ENCODE measurements at places on chromosomes 11 and 22.

DNA sequence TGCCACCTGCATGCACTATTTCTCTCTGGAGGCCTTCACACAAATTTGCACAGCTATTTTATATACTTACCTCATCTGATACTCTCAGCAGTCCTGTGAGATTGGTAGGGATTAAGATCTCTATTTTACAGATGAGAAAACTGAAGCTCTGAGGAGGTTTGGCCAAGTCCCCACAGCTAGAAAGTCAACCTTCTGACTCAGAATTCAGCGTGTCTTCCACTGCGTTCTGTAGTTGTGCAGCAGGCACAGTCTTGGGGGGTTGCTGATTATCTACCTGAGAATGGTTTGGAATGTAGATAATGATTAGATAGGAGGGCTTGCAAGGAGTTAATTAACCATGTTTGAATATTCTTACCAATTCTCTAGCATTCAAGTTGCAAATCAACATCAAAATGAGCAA is 2.5 kb upstream of the SORL1 start:
- DNase-seq, result no peak

DNA sequence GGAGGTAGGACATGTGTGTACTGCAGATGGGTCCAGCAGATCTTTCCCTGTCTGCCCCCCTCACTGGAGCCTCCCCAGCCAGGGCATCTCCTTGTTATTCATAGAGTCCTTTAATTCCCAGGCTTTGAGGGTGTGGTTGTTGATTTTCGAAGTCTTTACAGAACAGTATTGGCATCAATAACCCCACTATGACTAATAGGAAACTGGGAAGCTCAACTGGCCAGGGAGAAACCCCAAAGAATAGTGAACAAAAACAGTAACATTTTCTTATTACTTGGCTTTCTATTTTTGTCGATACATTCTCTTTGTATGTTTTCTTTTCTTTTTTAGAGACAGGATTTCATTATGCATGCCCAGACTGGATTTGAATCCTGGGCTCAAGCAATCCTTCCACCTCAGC is 57.9 kb downstream of the NF2 start:
- no peak for DNase-seq

GRCh38 chr11:34481307-34481706 is 32.3 kb downstream of the ELF5 start:
- no peak for DNase-seq

DNA sequence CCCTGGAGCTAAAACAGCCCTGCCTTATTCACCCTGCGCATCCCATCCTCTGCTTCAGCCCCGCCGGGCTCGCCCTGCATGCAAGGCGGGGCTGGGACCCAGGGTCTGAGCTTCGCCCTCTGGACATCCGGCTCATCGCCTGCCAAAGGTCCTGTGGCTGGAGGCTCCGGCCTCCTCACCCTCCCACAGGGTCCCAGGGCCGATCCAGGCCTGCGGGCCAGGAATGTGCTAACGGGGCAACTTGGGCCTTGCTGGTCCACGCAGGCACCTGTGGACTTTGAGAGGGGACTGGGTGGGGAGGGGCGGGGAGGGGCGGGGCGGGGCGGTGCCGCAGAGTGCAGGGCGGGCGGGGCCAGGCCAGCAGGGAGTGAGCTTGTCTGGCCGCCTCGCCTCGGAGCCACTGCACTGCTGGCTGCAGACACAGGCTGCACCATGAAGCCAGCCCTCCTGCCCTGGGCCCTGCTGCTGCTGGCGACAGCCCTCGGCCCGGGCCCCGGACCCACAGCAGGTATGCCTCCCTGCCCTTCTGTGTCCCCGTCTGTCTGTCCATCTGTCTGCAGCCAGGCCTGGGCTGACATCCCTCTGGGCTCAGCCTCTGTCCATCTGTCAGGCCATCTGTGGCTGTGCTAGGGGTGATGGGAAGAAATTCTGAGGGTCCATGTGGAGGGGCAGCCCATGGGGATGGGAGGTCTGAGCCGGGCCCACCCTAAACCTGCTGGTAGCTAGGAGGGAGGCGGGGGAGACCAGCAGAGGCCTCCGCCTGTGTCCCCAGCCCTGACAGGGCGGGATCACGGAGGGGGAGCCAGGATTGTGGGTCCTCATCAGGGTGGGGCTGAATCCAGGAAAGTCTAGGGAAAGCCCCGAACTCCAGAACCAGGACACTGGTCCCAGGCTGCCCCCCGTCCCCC is at the start of gene SUSD2:
TSS of gene SUSD2 (plus strand) at position 400 of the 908 bp plus-strand sequence. CDS start at position 433, 33 bp downstream.
- peak; percentile 48 for DNase-seq

DNA sequence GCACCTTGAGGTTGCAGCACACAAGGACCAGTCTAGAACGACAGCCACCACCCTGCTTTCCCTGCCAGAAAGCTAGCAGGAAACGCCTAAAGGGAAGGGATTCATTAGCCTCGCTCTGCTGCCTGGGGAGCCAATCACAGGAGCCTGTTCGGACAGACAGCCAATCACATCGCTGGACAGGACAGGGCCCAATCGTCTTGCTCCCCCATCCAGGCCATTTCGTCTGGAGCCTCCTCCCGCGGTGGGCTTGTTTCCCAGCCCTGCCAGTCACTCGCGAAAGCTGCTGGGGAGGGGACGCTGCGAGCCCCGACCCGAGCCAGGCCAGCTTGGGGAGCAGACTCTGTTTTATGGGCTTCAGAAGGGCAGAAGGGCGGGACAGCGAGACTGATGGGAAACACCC is 79.8 kb upstream of the NCAM1 start:
- peak; percentile 49 for DNase-seq

- DNase-seq, result no peak
Observed at GRCh38 chr11:1131033-1131911, 26.5 kb upstream of the MUC5AC start.

DNA sequence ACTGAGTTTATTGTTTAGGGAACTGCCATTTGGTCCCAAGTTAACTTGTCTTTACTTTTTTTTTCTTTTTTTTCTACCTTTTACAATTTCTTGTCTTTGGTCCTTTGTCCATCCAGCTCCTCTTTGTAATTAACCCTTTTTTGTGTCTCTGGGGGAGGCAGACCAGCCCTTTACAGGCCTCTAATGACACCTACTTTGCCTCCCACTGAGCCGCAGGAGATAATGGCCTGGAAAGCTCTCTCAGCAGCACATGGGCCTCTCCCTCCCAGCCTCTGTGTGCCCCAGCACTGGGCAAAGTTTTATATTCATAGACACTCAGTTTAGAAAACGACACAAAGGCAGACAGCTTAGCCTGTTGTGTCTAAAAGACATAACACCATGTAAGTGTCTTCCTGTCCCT is 480.4 kb downstream of the SOX6 start:
- no peak for DNase-seq

GRCh38 chr11:65060913-65061408 is 2.6 kb upstream of the NAALADL1 start:
- no peak for DNase-seq

GRCh38 chr11:80350541-80350940 is 909.7 kb upstream of the TENM4 start:
- peak; percentile 44 for DNase-seq

DNA sequence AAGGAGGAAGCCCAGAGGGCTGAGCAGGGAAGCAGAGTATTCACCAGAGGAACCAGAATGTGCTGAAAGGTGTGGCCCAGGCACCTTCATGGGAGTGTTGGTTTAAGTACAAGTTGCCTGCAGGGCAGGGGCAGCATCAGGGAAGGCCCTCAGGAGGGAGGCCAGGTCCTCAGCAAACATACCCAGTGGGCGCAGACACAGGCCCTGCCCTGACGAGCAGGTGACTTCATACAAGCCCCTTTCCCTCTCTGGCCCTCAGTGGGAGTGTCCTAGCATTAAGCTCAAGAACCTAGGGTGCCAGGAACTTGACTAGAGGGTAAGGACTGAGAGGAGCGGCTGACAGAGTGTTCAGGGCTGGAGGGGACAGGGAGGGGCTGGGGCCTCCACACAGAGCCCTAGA is 7.5 kb upstream of the CASTOR1 start:
- no peak for DNase-seq

- no peak for DNase-seq
Observed at GRCh38 chr11:122706291-122707088, 51.0 kb downstream of the UBASH3B start.

- no peak for DNase-seq
Observed at GRCh38 chr22:20241579-20242392, 26.3 kb downstream of the RTN4R start.

GRCh38 chr22:38141217-38141973 is 30.9 kb upstream of the BAIAP2L2 start:
- no peak for DNase-seq

DNA sequence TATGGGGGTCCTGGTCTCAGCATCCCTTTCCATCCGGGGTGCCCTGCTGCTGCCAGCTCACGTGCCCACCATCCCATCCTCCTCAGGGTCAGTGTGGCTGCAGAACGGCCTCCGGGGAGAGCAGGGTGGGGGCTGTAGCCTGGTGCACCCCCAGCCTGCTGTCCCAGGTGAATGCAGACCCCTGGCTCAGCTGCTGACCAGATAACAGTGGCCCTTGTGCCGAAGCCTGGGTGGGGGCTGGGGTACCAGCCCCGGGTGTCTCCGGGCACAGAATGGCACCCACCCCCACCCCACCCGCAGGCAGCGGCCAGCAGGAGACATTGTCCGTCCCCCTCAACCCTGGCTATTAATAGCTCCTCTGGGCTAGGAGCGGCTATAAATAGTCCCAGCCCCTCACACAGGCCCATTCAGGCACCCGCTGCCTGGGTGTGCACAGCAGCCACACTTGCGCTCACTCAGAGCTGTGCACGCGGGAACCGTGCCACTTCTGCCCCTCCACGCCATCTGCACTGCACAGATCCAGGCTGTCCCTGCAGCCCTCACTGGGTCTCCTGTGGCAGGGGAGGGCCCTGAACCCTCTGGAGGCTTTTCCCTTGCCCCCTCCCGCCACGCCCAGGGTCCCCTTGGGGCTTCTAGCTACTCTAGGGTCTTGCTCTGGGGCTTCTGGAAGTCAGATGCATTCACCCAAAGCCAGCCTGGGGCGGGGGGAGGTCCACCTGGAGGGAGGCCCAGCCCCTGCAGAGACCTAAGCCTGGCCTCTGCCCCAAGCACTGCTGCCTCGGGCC is 18.7 kb downstream of the CRELD2 start:
- DNase-seq, result no peak

DNA sequence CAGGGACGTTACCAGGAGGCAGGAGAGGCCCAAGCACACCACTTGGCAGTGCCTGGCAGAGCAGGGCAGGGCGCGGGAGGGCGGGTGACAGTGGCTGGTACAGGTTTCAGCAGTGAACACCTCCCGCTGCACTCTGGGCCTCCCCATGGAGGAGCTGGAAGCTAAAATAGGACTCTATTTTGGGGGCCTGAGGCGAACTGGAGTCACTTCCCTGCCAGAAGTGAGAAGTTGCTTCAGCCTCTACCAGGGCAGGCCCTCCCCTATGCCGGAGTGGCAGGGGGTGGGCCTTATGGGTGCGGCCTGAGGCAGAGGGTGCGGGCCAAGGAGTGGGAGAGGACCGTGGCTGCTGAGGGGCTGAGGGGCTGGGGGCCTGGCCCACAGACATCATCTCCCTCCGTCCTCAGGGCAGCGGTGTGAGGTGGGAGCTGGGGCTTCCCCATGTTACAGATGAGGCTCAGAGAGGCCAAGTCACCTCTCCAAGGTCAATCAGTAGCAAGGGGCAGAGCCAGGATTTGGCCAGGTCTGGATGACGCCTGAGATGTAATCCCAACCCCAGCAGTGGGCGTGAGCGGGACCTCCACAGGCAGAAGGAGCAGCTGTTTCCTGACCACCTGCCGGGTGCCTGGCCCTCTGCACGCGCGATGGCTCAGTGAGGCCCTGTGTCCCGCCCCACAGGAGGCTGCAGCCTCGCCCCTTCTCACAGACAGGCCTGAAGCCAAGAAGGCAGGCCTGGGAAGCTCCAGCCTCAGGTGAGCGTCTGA is 39.3 kb downstream of the KCNJ4 start:
- no peak for DNase-seq

DNA sequence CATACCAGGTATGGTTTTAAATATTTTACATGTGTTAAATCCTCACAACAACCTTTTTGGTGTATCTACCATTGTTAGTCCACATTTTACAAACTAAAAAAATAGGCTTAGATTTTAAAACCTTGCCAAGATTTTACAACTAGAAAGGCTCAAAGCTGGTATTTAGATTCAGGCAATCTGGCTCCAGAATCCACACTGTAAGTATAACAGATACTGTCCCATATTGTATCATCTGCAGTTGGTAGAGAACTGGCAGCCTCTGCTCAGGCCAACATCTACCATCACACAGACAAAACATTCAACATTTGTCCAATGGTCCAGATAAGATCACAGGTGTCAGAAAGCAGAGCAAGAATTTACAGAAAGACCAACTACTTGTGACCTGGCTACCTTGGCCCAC is 30.9 kb downstream of the CSNK2A3 start:
- no peak for DNase-seq

GRCh38 chr22:40328546-40329456 is 17.5 kb upstream of the ADSL start:
- DNase-seq, result no peak

GRCh38 chr22:30474121-30474520 is 2.3 kb upstream of the SEC14L3 start:
- no peak for DNase-seq

GRCh38 chr11:130180491-130180890 is 20.9 kb downstream of the ST14 start:
- peak; percentile 43 for DNase-seq

DNA sequence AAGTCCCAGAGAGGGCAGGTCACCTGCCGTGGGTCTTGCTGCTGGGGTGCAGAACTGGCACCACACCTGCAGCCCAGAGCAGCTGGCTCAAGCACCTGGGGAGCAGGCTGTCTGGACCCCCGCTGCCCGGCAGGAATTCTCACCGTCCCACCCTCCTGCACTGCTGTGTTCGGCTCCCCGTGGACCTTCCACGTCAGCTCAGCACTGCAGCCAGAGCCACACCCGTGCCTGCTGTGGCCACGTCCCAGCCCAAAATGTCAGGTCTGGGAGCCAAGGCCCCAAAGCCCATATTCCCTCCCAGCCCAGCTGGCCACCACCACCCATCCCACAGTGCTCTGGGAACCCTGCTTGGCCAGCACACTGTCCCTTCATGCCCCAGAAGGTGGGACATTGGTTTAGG is 28.0 kb upstream of the MYRF start:
- DNase-seq, result no peak

DNA sequence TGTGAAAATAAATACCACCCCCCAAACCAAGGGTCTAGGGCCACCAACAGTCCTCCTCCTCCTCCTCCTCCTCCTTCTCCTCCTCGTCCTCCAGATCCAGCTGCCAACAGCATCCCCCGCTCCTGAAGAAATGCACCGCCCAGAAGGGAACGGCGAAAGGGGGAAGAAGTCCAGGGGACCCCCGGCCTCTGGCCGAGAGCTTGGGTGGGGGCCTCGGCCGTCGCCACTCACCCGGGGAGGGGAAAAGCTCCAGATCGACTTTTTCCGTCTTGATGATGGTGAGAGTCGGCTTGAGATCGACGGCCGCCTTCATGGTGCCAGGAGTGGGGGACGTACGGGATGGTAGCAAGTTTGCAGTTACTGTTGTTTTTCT is 65.7 kb downstream of the ETS1 start:
- no peak for DNase-seq

GRCh38 chr11:107711861-107712755 is at the start of gene SLN:
Gene SLN, minus strand, starts transcription at chr11:107712056.
- DNase-seq, result no peak

GRCh38 chr22:27842201-27842600 is 40.6 kb upstream of the MN1 start:
- DNase-seq, result no peak

DNA sequence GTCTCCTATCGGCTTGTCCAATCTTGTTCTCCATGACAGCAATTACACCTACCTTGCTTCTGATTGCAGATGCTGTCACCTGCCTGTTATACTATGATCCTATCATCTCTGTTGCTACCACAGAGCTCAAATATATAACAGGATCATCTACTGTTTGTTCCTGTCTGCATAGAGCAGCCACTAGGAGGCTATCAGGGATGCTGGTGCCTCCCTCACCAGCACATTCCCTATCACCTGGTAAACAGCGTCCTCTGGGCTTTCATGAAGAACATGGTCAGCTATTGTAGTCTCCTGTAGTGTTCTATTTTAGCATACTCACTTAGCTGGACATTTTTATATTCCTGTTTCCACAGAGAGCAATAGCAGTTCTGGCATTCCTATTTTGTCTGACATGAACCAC is 87.8 kb upstream of the FAT3 start:
- no peak for DNase-seq

Data from colonic mucosa (tissue), 4 donors.